IgD-negative memory B cell (primary cell): ENCODE measurements at places on chromosomes 1 and 21. TPM values are rescaled to one million over a fixed set of nuclear protein-coding genes. Genes with fewer than 3 reads are reported as not detected.

The FALEC gene
- 1.0 TPM for polyA plus RNA-seq

The CELA2A gene
- polyA plus RNA-seq = not detected

The PADI1 gene
- not detected for polyA plus RNA-seq

The CFHR4 gene
- not detected for polyA plus RNA-seq

The SPATC1L gene
- 15.0 TPM for polyA plus RNA-seq

The CASQ2 gene
- not detected for polyA plus RNA-seq

The CNKSR1 gene
- polyA plus RNA-seq = 2.2 TPM

The NHLH1 gene
- not detected for polyA plus RNA-seq

The AUNIP gene
- polyA plus RNA-seq = not detected

The SLAMF9 gene
- polyA plus RNA-seq = not detected

The LCE2A gene
- not detected for polyA plus RNA-seq

The ARF1 gene
- polyA plus RNA-seq = 428 TPM

The NBPF20 gene
- polyA plus RNA-seq = 0.41 TPM

The TRNP1 gene
- polyA plus RNA-seq = not detected

The IL20 gene
- polyA plus RNA-seq = not detected

The GIPC2 gene
- not detected for polyA plus RNA-seq

The ZMYND12 gene
- polyA plus RNA-seq = 0.39 TPM

The H3-3A gene
- polyA plus RNA-seq = 1,011 TPM
